ENCODE measurements at places on chromosomes 12 and 14.

DNA sequence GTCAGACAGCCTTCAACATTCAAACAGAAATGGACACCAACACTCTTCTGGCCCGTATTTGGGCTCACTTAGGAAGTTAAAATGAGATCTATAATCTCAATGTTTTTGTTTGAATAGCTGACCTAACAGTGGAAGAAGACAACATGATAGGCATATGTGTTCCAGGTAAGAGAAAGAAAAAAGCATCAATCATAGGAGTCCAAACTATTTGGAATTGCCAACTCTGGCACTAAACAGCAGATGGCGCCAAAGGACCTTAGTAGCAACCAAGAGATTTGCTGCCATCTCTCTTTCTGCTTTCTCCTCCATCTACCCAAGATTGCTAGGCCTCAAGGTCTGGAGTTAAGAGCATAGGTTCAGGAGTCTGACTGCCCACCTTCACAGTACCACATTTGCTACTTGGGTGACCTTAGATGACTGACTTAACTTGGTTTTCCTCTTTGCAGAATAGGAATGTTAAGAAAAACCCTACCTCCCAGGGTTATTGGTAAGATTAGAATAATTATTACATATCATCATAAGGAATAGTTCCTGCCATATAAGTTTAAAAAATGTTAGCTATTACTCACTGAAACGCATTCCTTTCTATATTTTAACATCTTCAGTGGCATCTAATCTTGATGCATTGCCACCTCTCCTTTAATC, 30.2 kb downstream of the PEX5 start:
- peak; percentile 77 for DNase-seq

- no peak for DNase-seq
Observed at GRCh38 chr14:54053386-54053745, 96.7 kb upstream of the BMP4 start.

DNA sequence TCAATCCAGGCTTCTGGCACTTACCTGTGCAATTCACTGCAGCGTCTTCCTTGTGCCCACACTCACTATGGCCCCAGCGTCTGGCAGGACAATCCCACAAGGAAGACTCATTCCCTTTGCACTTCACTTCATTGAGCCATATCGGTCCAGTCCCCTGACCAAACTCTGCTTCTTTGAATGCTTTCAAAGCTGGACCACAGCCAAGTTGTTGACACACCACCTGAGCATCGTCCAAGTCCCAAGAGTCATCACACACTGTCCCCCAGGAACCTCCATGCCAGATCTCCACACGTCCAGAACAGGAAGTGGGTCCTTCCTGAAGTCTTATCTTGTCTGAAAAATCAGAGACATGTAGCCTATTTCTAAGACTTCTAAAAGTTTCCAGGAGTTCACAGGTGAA, 20.2 kb downstream of the CD163 start:
- no peak for DNase-seq

- no peak for DNase-seq
Observed at GRCh38 chr14:102201776-102202175, 62.1 kb downstream of the WDR20 start.

GRCh38 chr12:78792052-78792698, 72.4 kb upstream of the SYT1 start:
- no peak for DNase-seq

DNA sequence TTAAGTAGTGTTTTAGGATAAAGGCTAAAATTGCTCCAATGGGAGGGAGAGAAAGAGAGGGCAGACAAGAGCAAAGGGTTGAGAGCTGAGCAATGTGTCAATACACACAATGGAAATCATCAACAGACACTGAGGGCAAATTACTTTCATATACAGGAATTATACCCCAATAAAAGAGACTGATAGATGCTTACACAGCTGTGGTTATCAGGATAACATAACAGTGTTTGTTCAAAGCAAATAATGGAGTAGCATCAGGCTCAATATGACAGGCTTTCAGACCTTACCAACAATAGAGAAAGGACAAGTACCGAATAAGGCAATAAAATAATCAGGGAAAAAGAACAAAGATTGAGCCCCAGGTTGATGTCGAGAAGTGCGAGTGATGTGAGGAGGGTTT, 53.4 kb upstream of the DIO2 start:
- DNase-seq, result no peak

GRCh38 chr12:104521731-104522130, 65.0 kb downstream of the CHST11 start:
- DNase-seq, result no peak

DNA sequence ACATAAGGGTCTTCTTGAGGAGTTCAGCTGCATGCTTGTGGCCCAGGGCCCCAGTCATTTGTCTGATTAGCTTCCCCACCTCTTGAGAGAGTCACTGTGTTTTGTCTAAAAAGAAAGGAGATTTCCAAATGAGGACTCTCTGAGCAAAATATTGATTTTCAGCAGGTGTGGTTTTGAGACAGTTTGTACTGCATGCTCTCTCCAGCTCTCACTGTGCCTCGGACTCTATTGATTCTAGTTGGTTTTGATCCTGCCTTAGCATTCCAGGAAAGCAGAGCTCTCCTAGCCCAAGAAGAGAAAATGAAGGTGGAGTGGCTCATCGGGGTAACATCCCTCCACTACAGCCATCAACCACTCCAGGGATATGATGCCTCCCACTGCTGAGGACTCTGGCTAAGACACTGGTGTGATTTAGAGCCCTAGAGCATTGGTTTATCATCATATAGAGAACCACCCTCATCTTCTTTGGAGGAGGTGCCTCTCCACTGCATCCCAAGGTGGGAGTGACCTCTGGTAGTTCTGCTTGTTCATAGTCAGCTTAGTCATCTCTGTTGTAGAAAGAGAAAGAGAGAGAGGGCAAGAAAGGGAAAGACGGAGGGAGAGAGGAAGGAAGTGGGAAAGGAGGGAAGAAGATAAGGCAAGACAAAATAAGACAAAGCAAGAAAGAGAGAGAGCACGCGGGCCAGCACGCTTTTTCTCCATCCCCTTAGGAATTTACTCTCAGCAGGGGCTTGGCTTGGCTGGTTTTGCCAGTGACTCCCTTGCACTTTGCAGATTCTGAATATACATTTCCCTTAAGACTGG, 365.6 kb downstream of the DPF3 start:
- DNase-seq, result no peak

- no peak for DNase-seq
Observed at GRCh38 chr12:84702001-84702400, 210.6 kb downstream of the SLC6A15 start.

GRCh38 chr12:94849411-94849976, 154.0 kb downstream of the NDUFA12 start:
- DNase-seq, result no peak

DNA sequence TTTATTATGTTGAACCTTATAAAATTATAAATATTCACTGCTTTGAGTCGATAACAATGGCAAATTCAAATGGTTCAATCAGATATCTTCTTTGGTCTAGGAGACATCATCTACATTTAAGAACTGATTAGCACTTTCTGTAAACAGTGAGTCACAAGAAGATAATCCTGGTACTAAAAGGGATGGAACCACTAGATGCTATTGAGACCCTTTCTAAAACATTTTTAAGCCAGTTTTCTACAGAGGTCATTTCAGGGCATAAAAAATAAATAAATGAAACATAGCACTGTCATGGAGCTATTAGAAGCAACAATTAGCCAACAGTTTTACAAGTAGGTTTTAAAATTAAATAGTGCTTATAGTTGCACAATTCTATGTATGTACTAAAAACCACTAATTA, 212.2 kb downstream of the DUSP6 start:
- DNase-seq, result no peak

DNA sequence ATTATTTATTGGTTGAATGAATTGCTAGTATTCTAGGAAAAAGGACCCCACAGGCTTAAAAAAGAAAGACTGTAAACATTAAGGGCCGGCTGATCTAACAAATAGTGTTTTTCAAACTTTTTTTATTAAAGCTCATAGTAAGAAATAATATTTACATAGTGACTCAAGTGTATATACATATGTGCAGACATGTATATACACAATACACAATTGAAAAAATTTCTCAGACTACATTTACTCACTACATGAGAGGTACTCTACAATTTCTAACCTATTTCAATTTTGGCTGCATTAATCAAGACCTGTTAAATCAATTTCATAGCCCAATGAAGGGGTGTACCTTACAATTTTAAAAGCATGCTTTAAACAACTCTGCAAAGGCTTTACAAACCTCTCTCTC, 17.5 kb downstream of the KCNH5 start:
- no peak for DNase-seq

DNA sequence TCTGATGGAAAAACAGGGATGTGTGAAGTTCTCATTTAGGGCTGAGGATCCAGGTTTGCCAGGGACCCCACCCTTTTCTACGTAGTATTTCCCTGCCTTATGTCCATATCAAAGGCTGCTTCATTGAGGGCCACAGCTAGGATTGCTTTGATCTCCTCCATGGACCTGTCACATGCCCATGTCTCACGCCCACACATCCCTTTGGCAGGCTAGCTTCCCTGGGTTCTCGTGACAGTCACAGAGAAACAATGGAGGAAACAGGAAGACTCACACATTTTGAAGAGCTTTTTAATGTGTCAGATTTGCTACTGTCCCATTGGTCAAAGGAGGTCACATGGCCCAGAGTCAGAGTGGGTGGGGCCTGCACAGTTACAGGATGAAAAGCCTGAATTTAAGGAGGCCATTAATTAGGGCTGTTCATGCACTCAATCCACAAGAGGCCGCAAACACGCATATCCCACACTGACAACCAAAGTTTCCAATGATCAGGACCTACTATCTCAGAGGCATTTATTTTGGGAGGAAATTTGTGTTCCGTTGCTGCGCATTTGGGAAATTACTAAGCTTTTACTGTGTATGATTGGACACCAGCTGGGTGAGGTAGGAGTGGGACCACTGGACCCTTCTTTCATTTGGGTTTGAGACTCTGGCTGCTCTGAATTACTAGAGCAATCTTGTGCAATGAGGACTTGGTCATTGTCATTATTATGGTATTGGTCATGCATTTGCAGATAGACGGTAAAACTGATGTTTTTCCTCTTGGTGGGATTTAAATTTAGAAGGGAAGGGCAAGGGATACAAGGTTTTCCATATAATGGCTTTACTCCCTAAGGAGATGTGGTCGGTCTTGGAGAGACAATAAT, 266.2 kb downstream of the KTN1 start:
- DNase-seq, result no peak

GRCh38 chr14:65109357-65109756, 7.0 kb upstream of the MAX start:
- DNase-seq, result no peak

- no peak for DNase-seq
Observed at GRCh38 chr14:91866061-91866460, 1.3 kb downstream of the TC2N start.

DNA sequence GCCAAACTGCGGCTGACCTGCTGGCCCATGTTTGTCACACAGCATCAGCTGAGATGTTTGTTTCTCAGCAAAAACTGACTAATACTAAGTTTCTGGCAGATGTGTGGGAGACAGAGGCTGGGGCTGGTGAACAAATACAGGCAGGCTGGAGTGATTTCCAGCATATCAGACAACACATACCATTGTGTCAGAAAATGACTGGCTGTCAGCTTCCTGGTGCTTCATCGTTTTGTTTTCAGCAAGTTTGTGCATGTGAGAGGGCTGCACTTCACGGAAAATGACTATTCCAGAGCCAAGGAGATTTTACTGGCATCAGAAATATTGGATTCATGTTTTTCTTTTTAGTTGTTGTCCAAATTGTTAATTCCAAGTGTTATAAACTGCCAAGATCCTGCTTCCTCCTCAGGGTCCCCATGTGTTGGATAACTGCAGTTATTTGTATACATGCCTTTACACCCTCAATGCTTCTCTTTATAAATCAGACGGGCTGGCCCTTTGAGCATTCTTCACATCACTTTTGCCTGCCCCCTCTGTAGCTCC, 145.7 kb downstream of the GALC start:
- DNase-seq, result no peak

GRCh38 chr14:36057452-36058116, 118.9 kb downstream of the PTCSC3 start:
- no peak for DNase-seq

- DNase-seq, result no peak
Observed at GRCh38 chr12:75844985-75845384, 186.6 kb downstream of the PHLDA1 start.

All from CD4-positive, alpha-beta T cell treated with Interleukin-12 subunit alpha and Interleukin-12 subunit beta, for 1 hour (primary cell).